ENCODE measurements at places on chromosomes 3 and 15.

GRCh38 chr15:58554758-58555157 lies 123.0 kb downstream of the LIPC start:
- DNase-seq = no peak

GRCh38 chr3:97958796-97959195 lies 13.4 kb downstream of the RIOX2 start:
- DNase-seq = no peak

GRCh38 chr15:51132384-51133139 lies 37.9 kb upstream of the TNFAIP8L3 start:
- no peak for DNase-seq

- DNase-seq = no peak
Observed at GRCh38 chr3:154050766-154051165, 70.4 kb upstream of the ARHGEF26 start.
